ENCODE measurements at places on chromosomes 16 and 17.

DNA sequence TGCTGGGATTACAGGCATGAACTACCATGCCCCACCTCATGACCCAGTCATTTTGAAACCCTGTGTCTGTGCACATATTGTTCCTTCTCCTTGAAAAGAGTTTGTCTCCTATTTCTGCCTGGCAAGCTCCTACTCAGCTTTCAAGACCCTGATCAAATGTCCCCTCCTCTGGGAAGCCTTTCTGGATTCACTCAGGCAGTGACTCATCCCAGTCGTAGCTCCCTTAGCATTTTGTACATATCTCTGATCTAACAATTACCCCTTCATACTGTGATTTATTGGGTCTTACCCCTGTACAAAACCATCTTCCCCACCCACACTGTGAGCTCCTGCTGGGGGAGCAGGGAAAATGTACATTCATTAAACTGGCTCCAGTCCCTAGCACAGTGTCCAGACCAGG lies 18.1 kb upstream of the ABCC12 start:
- DNase-seq, result no peak

GRCh38 chr16:75053791-75054555 lies 55.1 kb downstream of the ZNRF1 start:
- no peak for DNase-seq

- no peak for DNase-seq
Observed at GRCh38 chr16:81624760-81625543, 154.1 kb upstream of the PLCG2 start.

DNA sequence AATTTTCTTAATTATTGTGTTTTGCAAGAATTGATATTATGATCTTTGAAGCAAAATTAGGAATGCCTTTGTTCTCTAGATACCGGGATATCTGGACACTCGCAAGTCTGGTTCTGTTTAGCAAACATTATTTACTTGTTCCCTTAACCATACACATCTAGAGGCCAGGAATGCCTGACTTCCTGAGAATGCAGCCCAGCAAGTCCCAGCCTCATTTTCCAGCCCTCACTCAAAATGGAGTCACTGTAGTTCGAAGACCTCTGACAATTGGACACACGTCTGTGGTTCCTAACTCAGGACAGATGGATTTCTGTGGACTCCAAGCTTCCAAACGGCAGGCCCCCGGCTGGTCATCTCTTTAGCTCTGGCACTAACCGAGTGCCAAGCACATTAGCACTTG lies 355.4 kb upstream of the RBFOX1 start:
- no peak for DNase-seq

GRCh38 chr16:87945351-87946042 lies 5.7 kb upstream of the BANP start:
- no peak for DNase-seq

- DNase-seq, result no peak
Observed at GRCh38 chr17:72294487-72294893, 173.7 kb downstream of the SOX9 start.

DNA sequence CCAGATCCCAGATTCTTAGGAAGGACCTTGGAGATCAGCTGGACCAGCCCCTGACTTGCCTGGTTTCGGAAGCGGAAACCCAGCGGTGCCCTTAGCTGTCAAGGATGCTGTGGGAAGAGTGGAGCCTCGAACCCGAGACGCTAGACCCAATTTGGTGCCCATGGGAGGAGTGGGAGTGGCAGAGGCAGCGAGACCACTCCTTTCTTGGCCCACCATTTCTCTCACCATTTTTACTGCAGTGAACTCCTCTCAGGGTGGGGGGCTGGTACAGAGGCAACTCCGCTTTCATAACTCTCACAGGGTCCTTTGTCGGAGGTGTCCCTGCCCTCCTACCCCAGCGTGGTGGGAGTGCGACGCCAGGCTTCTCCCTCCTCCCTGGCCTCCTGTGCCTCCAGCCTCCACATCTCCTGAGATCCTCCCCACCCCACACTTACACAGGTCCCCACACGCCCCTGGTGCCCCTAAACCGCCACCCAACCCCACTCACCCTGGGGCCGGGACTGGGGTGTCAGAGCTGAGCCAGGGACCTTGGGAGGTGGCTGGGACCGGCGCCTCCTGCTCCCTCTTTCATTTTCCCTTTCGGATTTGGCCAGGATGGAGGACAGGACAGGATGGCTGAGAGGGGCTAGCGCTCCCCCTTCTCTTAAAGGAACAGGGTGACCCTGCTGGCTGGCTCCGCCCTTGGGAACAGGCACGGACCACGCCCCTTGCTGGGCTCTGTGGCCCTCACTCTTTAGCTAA lies at the start of gene GJD3:
Gene GJD3, minus strand, starts transcription at position 617 of the 741 bp plus-strand sequence. CDS start 922 bp downstream, outside the sequence.
- no peak for DNase-seq

DNA sequence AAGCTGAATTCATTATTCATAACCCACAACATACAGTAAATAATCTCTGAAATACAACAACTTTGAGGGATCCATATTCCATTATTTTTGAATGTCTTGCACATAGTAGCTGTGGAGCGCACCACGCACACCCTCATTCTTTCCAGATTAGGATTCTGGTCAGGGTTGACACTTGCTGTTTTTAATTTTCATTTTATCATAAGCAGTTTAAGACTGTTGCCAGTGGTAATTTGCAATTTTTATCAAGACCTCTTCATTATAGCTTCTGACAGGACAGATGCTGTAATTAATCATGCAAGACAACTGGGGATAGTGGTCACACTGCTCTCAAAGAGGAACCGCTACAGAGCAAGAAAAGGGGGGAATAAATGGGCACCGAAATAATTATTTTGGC lies 109.7 kb downstream of the TOX3 start:
- no peak for DNase-seq

DNA sequence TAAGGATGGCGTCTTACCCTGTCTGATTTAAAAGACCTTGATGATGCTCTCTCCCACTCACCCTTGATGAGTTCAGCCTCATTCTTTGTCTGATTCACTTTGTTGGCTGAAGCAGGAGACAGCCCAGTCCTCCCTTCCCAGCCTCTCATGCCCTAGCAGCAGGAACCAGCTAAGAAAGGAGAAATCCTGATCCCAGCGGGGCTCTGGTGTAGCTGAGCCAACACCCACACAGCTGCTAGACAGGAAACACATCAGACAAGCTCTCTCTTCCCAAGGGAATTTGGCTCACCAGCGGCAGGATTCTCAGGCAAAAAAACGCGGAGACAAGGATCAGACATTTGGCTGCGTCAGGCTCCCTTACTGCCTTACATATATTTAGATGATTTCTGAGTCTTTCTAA lies 211.5 kb downstream of the CDH11 start:
- no peak for DNase-seq

- no peak for DNase-seq
Observed at GRCh38 chr16:1488054-1488601, 616 bp downstream of the PTX4 start.

- DNase-seq, result no peak
Observed at GRCh38 chr16:66568355-66568754, 2.1 kb downstream of the CMTM1 start.

DNA sequence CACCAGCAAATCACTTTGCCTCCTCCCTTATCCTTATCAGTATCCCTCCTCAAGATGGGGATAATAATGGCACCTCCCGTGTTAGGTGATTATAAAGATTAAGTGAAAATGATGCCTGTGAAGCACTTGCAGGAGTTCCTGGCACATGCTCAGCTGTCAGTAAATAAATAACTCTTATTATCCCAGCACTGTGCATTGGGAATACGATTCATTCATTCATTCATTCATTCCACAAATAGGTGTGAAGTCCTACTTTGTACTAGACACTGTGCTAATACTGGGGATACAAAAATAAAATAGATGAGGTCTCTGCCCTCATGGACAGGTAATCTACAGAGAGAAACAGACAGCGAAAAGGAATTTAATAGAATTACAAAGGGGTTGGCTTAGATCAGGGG lies 2.0 kb downstream of the XYLT2 start:
- no peak for DNase-seq

- no peak for DNase-seq
Observed at GRCh38 chr16:1403733-1404132, 10.8 kb downstream of the UNKL start.

DNA sequence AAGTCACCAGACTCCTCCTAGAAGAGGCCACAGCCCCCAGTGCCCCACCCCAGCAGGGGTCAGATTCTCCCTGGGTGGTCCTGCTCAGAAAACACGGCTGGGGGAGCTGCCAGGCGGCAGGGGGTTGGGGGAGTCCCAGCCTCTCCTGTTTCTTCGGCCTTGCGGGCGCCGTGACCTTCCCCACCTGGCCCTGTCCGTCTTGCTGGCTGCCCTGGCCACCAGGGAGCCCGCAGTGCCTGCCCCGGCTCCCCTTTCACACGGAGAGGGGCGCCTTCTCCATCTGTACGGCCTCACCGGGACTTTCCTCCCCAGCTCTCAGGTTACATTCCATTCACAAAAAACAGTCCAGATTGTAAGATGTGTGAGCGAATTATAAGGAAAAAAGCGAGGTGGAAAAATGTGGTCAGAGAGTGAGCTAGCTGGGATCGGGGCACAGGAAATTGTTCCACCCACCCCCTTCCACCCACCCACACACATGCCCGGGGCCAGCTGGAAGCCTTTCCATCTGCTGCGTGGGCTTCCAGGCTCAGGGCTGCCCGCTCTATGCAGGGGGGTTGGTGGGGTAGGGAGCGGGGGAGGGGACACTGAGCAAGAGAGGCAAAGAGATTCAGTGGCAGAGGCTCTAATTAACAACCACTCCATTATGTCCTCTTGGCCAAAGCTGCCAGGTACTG lies 14.6 kb upstream of the CIBAR2 start:
- DNase-seq, result no peak

DNA sequence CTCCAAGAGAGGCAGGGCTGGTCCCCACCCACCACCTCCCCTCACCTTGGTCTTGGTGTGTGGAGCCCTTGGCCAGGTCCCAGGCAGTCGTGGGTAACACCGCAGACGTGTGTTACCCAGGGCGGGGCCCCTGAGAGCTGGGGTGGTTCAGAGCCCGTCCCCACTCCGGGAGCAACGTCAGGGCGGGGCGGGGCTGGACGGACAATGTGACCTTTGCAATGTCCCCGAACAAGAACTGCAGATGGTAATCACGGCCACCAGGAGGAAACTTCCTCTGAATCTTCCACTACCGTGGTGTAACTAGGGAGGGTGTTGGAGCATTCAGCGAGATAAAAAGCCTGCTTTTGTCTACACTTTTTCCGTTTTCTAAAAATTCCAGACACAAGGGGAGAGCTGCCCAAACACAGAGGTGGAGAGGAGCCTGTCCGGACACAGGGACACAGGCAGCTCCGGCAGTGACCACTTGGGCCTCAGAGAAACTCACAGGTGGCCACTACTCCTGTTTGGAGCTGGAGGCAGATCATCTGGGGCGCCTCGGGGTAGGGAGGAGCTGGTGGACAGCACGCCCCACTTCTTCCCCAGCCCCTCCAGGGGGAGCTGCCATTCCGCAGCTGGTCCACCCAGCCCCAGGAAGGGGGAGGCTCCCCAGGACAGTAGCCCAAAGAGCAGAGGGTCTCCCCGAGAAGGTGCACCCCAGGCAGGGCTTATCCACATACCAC lies 14.2 kb upstream of the SLC38A10 start:
- peak; percentile 27 for DNase-seq

GRCh38 chr16:57998992-57999365 lies 1.5 kb downstream of the ZNF319 start:
- DNase-seq, result no peak

GRCh38 chr16:56425439-56425832 lies at the start of gene AMFR:
Gene AMFR, minus strand, starts transcription at chr16:56425545. Its CDS starts 218 bp downstream, at chr16:56425327.
- DNase-seq, result peak; percentile 36

GRCh38 chr17:50634224-50634914 lies at the start of gene ABCC3:
Gene ABCC3, plus strand, starts transcription at chr17:50634881. Its CDS starts 56 bp downstream, at chr17:50634937.
- DNase-seq, result no peak

DNA sequence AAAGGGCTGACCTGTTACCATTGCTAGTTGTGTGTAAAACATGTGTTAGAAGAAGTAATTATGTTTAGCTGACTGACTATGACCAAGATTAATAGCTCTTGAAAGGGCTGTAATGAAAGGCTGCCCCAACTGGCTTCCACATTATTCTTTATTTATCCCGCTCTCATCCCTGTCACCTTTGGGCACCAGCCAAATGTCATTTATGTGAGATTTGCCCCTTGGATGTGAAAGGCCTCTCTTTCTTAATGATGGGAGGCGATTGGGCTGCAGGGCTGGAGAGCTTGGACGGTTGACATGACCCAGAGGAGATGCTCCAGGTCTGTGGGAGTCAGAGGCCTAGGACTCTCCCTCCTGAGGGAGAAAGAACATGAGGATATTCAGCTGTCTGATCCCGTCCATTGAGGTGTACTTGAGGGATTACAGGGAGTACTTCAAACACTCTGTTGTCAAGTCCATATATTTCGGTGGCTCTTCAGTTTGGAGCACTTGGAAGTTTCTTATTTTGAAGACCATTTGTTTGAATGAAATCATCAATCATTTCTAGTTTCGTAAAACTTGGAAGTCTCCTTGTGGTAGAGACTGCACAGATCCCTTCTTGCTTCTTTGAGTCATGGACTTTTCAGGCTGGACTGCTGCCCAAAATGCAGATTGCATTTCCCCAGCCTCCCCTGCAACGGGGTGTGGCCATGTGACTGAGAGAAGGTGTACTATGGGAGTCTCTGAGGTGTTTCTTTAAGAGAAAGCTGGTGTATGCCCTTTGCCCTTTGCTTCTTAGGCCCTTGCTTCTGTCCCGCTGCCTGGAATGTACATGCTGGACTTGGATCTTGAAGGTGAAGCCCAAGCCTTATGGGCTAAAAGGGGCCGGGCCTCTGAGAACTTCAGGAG lies 51.3 kb downstream of the FTO start:
- no peak for DNase-seq

DNA sequence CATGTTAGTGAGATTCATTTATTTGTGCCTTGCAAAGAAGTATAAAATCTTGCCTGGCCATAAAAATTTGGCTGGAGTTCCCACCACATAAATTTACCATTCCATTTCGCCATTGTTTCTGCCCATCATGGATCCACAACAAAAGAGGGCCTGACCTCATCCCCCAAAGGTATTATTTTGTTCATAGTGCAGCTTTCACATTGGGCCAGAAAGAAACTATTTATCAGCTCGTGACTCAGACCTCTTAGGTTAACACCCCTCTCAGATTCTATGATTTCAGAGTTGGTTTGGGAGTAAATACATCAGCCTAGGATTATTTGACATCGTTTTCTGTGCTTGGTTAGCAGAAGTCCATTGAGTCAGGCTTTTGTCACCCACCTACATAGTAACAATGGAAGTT lies 108.1 kb downstream of the SHISA6 start:
- no peak for DNase-seq

DNA sequence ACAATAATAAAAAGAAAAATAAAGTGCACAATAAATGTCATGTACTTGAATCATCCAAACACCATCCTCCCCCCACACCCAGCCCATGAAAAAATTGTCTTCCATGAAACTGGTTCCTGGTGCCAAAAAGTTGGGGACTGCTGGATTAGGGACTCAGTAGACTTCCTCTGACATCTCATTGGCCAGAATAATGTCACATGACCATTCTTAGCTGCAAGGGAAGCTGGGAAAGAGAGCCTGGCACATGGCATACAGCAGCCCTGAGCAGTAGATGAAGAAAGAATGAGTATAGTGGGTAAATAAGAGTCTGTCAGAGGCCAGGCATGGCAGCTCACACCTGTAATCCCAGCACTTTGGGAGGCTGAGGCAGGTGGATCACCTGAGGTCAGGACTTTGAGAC lies 12.5 kb downstream of the ITPRIPL2 start:
- DNase-seq, result no peak

Measured in stimulated activated CD4-positive, alpha-beta T cell treated with anti-CD3 and anti-CD28 coated beads, Interleukin-4, amount 100 ng/mL, for 48 hours (primary cell).